ENCODE measurements at places on chromosomes 6 and 20.

DNA sequence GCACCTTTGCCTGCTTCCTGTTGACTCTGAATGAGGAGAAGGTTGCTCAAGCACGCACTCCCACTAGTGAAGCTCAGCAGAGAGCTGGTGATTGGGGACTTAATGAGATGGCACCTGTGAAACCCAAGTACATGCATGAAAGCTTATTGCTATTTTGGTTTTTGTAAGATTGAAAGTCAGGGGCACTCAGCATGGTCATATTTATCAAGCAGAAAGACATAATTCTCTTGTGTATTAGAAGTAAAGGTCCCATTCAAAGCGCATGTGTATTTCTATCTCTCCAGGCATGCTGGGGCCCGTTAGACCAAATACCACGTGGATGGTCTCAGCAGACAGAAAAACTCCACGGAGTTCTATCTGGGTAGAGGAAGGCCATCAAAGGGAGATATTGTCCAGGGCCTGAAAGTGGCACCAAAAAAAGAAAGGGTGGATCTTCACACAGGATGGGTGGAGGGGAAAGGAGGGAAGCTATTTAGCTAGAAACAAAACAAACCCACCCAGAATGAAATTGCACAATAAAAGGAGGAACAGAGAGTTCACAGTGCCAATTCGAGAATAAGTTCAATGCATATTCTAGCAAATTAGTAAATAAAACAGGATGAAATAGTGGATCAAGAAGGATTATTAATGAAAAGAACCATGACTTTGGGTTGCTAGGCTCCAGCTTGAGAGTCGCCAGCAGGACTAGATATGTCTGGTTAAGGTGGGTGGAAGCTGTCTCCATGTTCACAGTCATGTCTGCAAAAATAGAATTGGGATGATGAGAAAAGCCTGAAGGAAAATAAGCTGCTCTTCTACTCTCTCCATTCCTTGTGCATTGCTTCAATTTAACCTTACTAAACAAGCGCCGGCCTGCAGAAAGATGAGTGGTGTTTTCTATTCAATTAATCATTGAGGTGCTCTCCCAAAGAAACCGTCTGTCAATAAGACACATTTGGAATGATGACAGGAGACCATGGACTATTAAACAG is 224.9 kb upstream of the DTNBP1 start:
- no peak for DNase-seq

DNA sequence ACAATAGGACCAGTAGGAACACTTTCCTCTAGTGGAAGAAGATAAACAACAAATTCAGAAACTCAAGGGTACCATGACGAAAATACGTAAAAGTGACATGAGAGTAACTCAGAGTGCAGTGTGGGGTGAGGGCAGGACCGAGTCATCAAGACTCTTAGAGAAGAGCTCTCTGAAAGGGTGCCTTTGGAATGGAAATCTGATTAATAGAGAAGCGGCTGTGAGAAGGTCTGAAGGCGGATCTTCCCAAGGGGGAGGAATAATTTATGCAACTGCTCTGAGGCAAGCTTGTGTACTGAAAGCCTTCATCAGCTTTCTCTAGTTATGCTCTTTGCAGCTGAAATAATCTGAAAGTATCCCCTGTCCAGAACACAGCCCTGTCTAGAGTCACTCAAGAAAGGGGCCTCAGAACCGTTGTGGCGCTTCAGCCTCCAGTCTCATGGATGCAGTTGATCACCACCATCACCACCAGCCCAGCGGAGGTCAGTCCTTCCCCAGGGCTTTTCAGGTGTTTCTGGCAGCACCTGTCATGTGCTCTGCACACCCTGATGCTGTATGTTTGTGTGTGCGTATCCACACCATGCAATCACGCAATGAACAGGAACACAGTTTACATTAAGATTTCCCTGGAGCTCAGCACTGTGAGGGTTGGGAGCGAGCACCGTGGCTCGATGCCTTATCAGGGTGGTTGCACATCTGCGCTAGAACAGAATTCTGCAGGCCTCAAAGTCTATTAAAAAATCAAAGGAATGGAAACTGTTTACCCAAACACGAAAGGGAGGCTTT is 396.5 kb downstream of the SMOC2 start:
- no peak for DNase-seq

- no peak for DNase-seq
These were observed 1.8 kb downstream of the HSD17B8 start for GRCh38 chr6:33206027-33206863.

DNA sequence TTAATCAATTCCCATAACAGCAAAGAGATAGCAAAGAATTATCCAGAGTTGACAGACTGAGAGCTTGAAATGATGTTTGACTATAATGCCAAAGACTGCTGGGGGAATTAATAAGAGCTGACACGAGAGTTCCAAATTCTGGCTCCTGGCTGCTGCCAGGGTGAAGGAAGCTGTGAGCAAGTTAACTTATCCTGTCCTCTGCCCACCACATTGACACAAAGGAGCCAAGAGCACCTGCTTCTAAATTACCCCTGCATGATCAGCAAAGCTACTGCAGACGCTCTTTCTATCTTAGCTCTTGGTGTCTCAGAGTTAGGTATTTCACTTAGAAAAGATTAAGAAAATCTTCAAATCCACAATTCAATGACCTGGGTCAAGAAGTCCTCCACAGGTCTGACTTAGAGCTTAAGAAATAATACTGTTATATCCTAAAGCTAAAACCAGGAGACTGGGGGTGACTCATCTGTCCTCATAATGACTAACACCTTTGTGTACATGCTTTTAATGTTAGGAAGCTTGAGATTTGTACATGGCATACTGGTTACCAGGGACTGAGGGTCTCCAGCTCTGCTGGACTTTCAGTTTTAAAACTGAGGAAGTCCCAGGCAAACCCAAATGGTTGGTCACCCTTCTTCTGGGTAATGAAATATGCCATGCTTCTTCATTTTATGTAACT is 13.2 kb upstream of the FRK start:
- DNase-seq, result no peak

DNA sequence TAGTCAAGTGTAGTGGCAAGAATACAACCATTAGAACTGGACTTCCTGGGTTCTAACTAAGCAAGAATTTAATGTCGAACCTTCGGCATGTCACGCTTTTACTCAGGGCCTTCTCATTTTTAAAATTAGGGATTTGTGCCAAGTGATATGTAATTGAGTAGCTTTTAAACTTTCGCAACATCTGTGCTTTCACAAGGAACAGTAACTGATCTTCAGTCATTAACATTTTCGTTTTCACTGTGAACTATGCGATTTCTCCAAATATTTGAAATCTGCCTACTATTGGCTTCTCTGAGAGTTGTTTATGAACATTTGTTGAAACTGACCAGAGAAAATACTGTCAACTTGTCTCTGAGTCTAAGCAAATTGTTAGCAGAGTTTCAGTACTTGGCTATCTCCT is 27.6 kb downstream of the GRM1 start:
- no peak for DNase-seq

GRCh38 chr20:815914-816606 is 17.5 kb upstream of the FAM110A start:
- no peak for DNase-seq

- no peak for DNase-seq
These were observed 183.4 kb downstream of the ADGRG6 start for GRCh38 chr6:142485256-142485655.

DNA sequence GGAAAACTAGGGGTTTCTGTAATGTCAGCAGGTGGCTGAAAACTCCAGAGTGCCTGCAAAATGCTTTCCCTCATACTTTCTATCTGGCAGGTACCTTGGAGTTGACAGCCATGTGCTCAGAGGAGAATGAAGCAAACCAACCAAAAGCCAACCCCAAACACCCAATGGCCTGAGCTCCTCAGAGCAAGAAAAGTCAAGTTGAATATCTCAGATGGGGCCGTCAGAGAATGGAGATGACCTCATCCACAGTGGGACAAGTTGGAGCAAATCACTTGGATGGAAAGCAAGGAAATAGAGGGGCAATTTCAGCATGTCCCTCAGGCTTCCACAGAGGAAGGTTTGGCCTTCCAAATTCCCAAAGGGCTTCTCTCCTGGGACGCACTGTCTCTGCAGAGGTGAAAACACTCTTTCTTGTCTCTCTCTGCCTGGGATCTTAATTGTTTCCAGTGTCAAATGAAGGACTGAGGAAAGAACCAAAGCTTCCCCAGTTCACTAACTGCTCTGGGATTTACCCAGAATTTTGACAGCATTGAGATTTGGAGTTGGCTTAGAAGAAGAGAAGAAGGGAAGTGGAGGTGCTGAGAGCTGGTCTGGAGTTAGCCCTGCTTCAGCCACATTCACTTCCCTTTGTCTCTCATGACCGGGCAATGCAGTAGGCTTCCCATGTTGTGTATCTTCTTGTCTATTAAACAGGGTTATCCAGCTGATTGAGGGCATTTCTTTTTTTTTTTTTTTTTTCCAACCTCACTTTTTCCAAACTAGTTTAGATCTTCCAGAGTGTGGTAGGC is 42.2 kb downstream of the PRND start:
- no peak for DNase-seq

DNA sequence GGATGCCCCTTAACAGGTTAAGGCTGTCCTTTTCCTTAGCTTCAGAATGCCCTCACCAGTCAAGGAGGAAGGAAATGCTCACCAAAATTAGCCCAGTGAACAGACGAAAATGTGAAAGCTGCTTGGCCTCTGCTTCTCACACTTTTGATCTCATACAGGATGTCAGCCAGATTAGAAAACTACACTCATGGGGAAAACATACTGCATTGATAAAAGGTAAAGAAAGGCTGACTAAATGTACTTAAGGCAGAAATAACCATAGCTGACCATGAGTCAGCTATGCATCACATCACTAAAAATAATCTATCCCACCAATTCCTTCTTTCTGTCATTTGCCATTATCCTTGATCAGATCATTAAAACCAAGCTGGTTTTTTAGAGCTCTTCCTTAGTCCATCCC is 198.4 kb upstream of the TENT5A start:
- DNase-seq, result no peak

GRCh38 chr20:37406010-37406998 is 60.4 kb downstream of the SRC start:
- DNase-seq, result no peak

DNA sequence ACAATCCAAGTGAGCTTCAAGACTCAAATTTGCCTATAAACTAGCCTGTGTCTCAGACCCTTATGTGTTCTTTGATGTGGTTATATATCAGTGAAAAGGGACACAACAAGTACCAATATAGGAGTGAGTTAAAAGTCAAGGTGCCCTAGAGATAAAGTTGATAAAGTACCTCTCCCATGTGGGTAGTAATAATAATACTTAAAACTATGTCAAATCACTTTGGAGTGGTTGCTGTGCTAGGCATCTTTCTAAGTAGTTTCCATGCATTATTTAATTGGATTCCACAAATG is 100.4 kb downstream of the BMP5 start:
- no peak for DNase-seq

DNA sequence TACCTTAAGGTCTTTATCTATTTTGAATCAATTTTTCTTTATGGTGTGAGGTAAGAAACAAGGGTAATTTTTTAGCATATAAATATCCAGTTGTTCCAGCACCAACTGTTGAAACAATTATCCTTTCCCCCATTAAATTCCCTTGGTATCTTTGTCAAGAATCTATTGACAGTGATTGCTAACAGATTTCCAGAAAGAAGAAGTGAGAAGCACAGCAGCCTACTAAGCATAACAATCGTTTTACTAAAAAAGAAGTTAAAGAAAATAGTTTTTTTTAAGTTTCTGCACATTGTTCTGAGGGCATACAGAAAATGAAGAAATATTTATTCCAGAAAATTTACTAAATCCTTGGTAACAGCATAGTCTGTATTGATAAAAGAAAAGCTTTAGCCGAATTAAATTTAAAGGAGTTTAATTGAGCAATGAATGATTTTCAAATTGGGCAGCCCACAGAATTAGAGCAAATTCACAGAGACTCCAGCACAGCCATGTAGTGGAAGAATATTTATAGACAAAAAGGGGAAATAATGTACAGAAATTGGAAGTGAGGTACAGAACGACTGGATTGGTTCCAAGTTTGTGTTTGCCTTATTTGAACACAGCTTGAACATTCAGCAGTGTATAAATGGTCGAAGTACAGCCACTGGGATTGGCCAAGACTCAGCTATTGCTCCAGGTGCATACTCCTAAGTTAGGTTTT is 97.9 kb upstream of the UST start:
- no peak for DNase-seq

DNA sequence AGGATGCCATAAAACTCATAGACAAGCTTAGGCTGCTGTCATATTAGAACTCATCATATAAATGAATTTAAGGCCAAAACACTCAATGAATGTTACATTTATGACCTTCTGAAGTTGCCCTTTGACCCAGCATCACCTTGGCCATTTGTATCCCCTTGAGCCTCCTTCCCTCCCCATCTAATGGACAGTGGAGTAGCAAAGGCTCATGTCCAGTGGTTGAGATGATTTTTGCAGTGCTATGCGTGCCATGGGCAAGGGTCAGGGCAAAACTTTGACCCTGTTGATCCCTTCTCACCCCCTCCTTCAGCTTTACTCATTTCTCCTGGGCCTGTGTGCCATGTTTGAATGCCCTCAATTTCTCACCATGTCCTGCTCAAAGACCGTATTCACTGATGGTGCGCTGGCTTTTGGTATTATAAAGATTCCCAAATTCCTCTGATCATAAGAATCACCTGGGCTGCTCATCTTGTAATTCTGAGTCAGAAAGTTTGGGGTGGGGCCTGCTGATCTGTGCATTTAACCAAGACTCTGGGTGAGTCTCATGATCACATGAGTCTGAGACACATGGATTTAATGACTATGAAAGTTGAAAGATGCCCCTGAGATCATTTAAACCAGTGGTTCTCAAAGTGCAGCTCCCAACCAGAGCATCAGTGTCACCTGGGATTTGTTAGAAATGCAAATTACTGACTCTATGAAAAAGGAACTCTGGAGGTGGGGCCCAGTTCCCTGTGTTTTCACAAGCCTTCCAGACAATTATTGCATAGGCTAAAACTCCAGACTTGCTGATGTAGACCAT is 57.5 kb upstream of the IL20RA start:
- DNase-seq, result no peak

DNA sequence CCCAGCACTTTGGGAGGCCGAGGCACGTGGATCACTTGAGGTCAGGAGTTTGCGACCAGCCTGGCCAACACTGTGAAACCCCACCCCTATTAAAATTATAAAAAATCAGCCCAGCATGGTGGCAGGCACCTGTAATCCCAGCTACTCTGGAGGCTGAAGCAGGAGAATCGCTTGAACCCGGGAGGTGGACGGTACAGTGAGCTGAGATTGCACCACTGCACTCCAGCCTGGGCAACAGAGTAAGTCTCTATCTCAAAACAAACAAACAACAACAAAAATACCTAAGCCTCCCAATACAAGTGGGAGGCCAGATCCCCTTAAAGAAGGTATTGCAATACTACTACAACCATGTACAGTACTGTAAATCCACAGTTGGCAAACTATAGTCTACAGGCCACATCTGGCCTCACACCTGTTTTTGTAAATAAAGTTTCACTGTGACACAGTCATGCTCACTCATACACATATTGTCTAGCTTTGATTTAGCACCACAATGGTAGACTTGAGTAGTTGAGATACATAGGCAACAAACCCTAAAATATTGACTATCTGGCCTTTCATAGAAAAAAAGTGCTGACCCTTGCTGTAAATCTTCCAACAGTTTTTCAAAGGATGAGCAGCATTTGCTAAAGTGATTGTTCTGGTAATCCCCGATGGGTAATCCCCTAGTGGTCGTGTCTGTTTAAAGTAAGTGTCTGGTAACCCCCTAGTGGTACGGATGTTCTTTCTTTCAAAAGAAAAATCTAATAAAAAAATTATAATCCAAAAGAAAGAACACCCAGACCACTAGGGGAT is 202.0 kb downstream of the RNGTT start:
- DNase-seq, result no peak

- peak; percentile 72 for DNase-seq
These were observed 29.6 kb downstream of the SRSF3 start for GRCh38 chr6:36623547-36624459.

Data from nucleus accumbens (tissue), 56 donors.